ENCODE measurements at places on chromosomes 16 and 17.

DNA sequence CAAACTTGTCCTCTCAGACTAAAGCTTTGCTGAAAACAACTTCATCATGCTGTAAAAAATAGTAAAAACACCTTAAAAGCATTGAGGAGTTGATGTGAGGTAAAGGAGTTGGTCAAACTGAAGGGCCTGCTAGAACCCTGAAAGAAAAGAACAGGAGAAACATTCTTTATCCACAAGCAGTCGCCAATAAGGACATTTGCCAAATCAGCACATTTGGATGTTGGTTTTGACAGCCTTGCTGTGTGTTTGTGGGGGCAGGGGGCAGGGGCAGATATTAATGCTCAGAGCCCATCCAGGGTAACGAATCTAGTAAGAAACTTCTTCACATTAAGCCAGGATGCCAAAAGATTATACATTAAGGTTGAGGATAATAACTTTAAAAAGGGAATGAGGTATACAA is 399.9 kb upstream of the ZFHX3 start:
- DNase-seq: no peak

GRCh38 chr17:2053380-2054261 is 1.3 kb upstream of the HIC1 start:
- peak; percentile 85 for DNase-seq

- DNase-seq: no peak
These were observed 1.8 kb upstream of the TEX2 start for GRCh38 chr17:64264891-64265290.

DNA sequence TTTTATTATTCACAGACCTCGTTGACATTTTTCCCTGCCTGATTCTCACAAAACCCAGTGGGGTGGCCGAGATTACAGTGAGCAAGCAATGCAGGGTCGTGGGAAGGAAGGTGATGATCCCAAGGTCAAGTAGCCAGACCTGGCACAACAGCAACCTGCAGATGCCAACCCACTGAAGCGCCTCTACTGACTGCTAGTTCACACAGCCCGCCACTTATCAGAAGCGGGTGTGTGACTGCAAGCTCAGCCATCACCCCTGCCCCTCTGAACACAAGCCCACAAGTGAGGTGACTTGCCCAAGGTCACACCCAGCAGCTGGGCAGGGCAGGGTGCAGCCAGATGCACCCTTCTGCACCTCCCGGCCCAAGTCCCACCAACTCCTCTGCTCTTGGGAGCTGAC is 7.1 kb downstream of the TFAP4 start:
- DNase-seq: no peak

- DNase-seq: no peak
These were observed 975 bp downstream of the SNX29 start for GRCh38 chr16:11977376-11978041.

DNA sequence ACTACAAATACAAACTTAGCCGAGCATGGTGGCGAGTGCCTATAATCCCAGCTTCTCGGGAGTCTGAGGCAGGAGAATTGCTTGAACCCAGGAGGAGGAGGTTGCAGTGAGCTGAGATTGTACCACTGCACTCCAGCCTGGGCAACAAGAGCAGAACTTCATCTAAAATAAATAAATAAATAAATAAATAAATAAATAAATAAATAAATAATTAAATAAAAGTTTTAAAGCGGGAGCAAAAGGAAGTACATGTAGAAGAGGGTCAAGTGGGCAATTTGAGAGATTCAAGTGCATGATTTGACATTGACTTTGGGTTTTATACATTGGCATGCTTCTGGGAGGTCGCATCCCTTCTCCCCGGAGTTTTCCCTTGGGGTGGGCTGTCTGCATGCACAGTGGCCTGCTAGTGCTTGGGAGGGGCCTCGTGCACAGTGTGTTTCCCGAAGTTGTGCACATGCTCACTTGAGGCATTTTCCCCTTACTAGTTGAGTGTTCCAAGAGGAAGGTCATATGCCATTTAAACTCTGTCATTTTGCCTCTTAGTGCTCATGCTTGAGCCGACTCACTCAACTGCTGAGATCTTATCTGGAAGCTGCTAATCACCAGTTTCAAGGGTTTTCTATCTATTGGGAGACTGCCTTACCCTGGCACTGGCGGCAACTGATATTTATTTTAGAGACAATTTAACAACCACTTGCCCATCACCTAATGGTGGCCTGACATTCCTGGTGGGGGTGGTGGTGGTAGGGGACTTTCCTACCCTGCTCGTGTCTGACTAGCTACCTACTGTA is 193.2 kb upstream of the MPHOSPH6 start:
- DNase-seq: no peak

- DNase-seq: no peak
These were observed 681.9 kb downstream of the CDH11 start for GRCh38 chr16:64440005-64440404.

- no peak for DNase-seq
These were observed 29.4 kb upstream of the MTSS2 start for GRCh38 chr16:70715055-70715858.

- no peak for DNase-seq
These were observed 205.6 kb downstream of the RPTOR start for GRCh38 chr17:80750263-80750662.

- no peak for DNase-seq
These were observed 8.5 kb upstream of the SIAH1 start for GRCh38 chr16:48393485-48394354.

- DNase-seq: no peak
These were observed 42.1 kb downstream of the ITGAM start for GRCh38 chr16:31301708-31302400.

- DNase-seq: no peak
These were observed 47.6 kb upstream of the GNAO1 start for GRCh38 chr16:56143666-56144065.

GRCh38 chr17:13665872-13666635 is 64.3 kb upstream of the HS3ST3A1 start:
- DNase-seq: no peak

- no peak for DNase-seq
These were observed 132.6 kb upstream of the CCL2 start for GRCh38 chr17:34122515-34122914.

DNA sequence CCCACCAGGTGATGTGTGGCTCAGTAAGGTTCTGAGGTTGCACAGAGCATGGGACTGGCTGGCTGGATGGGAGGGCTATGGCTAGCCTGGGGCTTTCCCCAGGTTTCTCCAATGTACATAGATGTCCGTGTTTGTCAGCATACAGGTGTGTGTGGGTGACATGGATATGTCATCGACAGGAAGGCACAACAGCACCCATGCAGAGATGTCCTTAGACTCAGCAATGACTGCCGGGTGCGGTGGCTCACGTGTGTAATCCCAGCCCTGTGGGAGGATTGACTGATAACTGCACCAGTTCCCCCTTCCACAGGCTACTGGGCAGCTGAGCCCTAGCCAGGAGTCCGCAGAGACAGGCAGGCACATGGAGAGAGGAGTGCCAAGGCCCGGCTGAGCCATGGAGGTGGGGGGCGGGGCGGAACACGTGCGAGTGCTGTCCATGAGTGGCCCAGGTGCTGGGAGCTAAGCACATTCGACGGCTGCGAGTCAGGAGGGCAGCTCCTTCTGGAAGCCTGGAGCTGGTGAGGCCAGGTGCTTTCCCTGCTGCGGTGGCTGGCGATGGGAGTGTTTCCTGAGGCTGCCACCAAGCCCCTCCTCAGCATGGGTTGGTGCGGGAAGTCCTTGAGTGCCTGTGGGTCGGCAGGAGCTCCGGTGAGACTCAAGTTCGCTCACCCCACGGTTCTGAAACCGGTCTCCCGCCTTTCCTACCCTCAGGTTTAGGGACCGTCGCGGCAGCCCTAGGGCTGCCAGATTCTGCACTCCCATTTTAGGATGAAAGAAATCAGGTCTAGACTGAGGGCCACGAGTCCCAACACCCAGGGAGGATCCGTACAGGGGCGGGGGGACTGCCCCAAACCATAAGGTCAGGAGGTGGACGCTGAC is 858 bp upstream of the ASPSCR1 start:
- DNase-seq: peak; percentile 46

DNA sequence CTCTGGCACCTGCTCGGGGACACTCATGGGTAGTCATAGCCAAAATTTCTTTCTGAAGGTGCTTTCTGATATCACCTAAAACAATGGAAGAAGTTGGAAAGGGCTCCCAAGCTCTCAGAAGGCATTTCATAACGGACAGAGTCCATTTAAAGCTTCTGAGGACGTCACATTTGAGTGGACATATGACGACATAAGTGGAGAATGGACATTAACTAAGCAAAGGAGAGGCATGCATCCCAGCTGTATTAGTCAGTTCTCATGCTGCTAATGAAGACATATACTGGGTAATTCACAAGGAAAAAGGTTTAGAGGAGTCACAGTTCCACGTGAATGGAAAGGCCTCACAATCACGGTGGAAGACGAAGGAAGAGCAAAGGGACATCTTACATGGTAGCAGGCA is 260.2 kb upstream of the DYNLRB2 start:
- DNase-seq: no peak

DNA sequence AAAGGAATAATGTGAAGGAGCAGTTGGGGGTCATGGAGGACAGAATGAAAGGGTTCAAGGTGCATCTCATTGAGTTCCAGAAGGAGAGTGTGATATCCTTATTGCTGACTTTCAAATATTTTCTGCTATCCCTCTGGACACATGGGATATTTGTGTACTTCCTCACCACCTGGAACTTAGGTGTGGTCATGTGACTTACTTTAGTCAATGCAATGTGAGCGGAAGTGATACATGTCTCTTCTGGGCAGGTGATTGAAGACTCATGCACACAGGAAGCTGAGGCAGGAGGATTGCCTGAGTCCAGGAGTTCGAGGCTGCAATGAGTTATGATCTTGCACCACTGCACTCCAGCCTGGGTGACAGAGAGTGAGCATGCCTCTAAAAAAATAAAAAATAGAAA is 36.7 kb upstream of the TANC2 start:
- no peak for DNase-seq

- DNase-seq: no peak
These were observed 698 bp downstream of the ACBD4 start for GRCh38 chr17:45135978-45136791.

DNA sequence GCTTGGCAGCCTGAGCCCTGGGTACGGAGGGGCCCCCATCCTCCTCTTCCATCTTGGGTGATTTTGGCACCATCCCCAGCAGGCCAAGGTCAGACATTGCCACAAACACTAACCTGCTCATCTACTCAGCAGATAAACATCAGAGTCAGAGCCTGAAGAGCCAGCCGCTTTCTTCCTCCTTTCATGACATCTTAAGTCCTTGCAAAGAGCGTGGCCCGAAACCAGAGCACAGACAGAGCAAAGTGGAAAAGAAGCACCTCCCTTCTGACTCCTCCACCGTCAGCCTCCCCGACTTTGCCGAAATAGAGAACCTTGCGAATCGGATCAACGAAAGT is 60.4 kb upstream of the RPH3AL start:
- no peak for DNase-seq

DNA sequence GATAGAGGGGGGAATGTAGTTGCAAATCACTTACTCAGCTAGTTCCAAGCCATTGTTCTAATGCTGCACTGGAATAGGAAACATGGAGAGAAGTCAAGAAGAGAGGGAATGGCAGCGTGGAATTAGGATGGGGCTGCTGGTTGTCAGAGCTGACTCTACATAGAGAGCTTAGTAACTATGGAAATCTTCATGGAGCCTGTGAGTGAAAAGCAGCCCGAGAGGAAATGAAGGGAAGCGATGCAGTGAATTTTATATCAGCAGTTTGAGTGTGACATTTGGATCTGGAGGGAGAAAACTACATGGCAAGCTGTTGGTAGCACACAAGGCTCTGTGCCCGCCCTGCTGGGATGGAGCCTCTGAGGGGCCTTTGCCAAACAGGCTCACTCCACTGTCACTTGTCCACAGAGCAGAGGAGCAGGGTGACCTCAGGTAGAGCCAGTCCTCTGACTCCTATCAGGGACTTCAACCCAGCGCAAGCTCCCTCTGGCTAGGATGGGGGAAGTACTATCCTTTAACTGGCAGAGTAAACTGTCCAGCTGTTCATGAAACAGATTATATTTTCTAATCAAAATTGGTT is 27.9 kb upstream of the PMFBP1 start:
- DNase-seq: no peak
